ENCODE measurements at places on chromosomes 2 and 18. TPM values are rescaled to one million over a fixed set of nuclear protein-coding genes. Genes with fewer than 3 reads are reported as not detected.

The CFC1 gene
- not detected for total RNA-seq

The STON1 gene
- 27.3 TPM for total RNA-seq

The WBP1 gene
- 70.0 TPM for total RNA-seq

The POMC gene
- 0.57 TPM for total RNA-seq

The COLEC12 gene
- total RNA-seq, result 79.5 TPM

The SULT1C4 gene
- not detected for total RNA-seq

The HOXD13 gene
- 0.09 TPM for total RNA-seq

The NOL4 gene
- total RNA-seq, result not detected

Measured in smooth muscle cell of bladder (primary cell).